ENCODE measurements at places on chromosomes 1 and 21. TPM values are rescaled to one million over a fixed set of nuclear protein-coding genes. Genes with fewer than 3 reads are reported as not detected.

The CIART gene
- 2.0 TPM for total RNA-seq

DNA sequence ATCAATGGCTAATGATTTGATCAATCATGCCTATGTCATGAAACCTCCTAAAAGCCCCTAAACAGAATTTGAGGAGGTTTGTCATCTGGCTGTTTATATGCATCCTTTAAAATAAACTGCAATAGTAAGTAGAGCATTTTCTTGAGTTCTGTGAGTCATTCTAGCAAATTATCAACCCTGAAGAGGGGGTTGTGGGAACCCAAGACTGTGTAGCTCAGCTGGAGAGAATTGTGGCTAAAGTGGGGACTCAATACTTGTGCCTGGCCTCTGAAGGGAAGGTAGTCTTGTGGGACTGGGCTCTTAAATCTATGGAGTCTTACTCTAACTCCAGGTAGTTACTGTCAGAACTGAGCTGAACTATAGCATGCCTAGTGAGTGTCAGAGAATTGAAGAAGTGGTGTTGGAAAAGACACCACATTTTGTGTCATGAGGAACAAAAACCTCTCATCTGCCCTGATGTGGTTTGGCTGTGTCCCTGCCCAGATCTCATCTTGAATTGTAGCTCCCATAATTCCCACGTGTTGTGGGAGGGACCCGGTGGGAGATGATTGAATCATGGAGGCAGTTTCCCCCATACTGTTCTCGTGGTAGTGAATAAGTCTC, 402.4 kb downstream of the USH2A start:
- DNase-seq: no peak

GRCh38 chr1:63810936-63811469, 37.2 kb downstream of the ROR1 start:
- DNase-seq: no peak

- DNase-seq: no peak
Observed at GRCh38 chr21:33424214-33424613, 21.0 kb downstream of the IFNGR2 start.

All from activated CD8-positive, alpha-beta T cell treated with anti-CD3 and anti-CD28 coated beads, Interleukin-2, amount 10 ng/mL, durations not matched to agents 7 days and 5 days (primary cell).